ENCODE measurements at places on chromosomes 16 and 17.

GRCh38 chr16:1450218-1450617 is 5.9 kb upstream of the CCDC154 start:
- no peaks in the 10 kb centered on the region for H3K27me3 ChIP-seq
- no peak overlapping the region for H3K27ac ChIP-seq
- H3K36me3 ChIP-seq, result peaks cover 59% of the 10 kb centered on the region
- no peak for DNase-seq

GRCh38 chr17:42629411-42630009 is 20.0 kb downstream of the TUBG1 start:
- H3K27me3 ChIP-seq, result no peaks in the 10 kb centered on the region
- no peak overlapping the region for H3K4me3 ChIP-seq
- H3K4me1 ChIP-seq, result no peaks in the 10 kb centered on the region
- no peak for DNase-seq
- H3K36me3 ChIP-seq, result no peaks in the 10 kb centered on the region

DNA sequence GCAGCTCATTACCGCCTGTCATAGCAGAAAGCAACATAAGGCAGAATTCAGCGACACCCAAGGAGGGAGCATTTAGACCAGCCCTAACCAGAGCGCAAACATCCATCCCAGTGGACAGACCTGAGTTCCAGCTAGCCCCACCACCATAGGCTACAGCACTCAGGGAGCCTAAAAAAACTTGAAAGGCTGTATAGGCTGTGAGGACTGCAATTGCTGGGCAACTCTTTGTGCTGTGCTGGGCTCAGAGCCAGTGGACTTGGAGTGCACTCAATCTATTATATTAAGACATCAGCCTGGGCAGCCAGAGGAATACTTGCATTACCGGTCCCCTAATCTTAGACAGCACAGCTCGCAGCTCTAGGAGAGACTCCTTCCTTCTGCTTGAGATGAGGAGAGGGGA is 207.3 kb downstream of the KIF2B start:
- no peak for DNase-seq
- no peak overlapping the region for H3K27ac ChIP-seq
- no peaks in the 10 kb centered on the region for H3K36me3 ChIP-seq
- H3K4me1 ChIP-seq, result no peaks in the 10 kb centered on the region

- H3K36me3 ChIP-seq, result no peaks in the 10 kb centered on the region
- H3K4me1 ChIP-seq, result no peaks in the 10 kb centered on the region
- no peak for DNase-seq
- H3K4me3 ChIP-seq, result no peak overlapping the region
- no peak overlapping the region for H3K27ac ChIP-seq
- H3K27me3 ChIP-seq, result no peaks in the 10 kb centered on the region
These were observed 11.8 kb downstream of the CLEC10A start for GRCh38 chr17:7068268-7068667.

- no peaks in the 10 kb centered on the region for H3K36me3 ChIP-seq
- no peak for DNase-seq
- peaks cover 8% of the 10 kb centered on the region for H3K27me3 ChIP-seq
- H3K4me1 ChIP-seq, result peaks cover 6% of the 10 kb centered on the region
- H3K27ac ChIP-seq, result no peak overlapping the region
These were observed 2.2 kb upstream of the BICDL2 start for GRCh38 chr16:3038896-3039295.

- DNase-seq, result no peak
- peak overlapping the region; percentile 79 for H3K27ac ChIP-seq
- H3K4me1 ChIP-seq, result no peaks in the 10 kb centered on the region
- H3K36me3 ChIP-seq, result no peaks in the 10 kb centered on the region
- no peak overlapping the region for H3K4me3 ChIP-seq
- H3K27me3 ChIP-seq, result no peaks in the 10 kb centered on the region
These were observed 14.7 kb downstream of the LRRC75A start for GRCh38 chr17:16477255-16477654.

DNA sequence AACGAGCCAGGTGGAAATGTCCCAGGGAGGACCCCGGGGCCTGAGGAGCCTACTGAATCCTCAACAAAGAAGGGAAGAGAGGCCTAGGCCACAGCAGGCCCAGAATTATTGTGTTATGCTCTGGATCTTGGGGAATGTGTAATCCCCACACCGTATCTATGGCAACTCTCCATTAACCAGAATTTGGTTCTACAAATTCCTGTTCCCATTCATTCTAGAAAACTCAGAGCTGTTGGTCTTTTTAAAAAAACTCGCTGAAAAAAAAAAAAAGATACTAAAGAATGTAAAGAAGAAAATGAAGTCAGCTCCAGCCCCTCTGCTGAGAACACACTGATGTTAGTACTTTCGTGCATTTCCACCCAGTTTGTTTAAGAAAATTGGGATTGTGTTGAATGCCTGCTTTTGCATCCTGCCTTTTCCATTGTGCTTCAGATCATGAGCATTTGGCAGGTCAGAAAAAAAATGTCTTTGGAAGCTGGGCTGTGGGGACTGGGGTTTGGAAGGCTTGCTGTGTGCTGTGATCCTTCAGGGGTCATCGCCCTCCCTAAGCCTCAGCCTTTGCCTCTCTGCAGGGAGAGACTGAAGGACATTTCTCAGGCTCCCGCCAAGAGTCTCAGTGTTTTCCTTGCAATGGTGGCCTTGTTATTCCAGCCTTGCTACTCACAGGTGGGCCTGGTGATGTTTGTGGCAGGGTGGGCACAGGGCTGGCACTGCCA is 69.5 kb downstream of the SREBF1 start:
- H3K4me1 ChIP-seq, result no peaks in the 10 kb centered on the region
- no peaks in the 10 kb centered on the region for H3K36me3 ChIP-seq
- no peak for DNase-seq
- H3K27ac ChIP-seq, result no peak overlapping the region
- H3K4me3 ChIP-seq, result no peak overlapping the region

DNA sequence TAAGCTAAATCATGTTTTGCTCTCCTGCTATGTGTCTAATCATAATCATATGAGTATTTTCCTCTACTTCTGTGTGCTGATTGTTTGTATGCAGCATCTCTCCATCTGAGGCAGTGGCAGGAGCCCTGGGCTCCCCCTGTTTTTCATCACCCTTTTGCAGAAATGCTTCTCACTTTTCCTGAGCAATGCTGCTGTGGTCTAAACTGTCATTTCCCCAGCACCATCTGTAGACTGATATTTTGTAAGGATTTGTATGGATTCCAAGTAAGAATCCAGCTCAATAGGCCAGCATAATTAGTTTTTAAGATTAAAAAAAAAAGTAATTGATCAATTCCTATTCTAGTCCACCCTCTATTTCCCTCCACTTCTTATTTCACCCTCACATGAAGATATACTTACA is 257.0 kb upstream of the CPHXL start:
- no peak overlapping the region for H3K27ac ChIP-seq
- no peaks in the 10 kb centered on the region for H3K27me3 ChIP-seq
- H3K4me3 ChIP-seq, result no peak overlapping the region
- no peaks in the 10 kb centered on the region for H3K36me3 ChIP-seq
- no peaks in the 10 kb centered on the region for H3K4me1 ChIP-seq
- no peak for DNase-seq

- no peaks in the 10 kb centered on the region for H3K4me1 ChIP-seq
- no peak for DNase-seq
- no peaks in the 10 kb centered on the region for H3K36me3 ChIP-seq
- no peak overlapping the region for H3K4me3 ChIP-seq
These were observed 36.5 kb upstream of the ADGRG1 start for GRCh38 chr16:57591870-57592485.

- peaks cover 28% of the 10 kb centered on the region for H3K36me3 ChIP-seq
- no peaks in the 10 kb centered on the region for H3K27me3 ChIP-seq
- no peak overlapping the region for H3K27ac ChIP-seq
- DNase-seq, result no peak
These were observed 1.6 kb downstream of the RPL13 start for GRCh38 chr16:89561884-89562599.

DNA sequence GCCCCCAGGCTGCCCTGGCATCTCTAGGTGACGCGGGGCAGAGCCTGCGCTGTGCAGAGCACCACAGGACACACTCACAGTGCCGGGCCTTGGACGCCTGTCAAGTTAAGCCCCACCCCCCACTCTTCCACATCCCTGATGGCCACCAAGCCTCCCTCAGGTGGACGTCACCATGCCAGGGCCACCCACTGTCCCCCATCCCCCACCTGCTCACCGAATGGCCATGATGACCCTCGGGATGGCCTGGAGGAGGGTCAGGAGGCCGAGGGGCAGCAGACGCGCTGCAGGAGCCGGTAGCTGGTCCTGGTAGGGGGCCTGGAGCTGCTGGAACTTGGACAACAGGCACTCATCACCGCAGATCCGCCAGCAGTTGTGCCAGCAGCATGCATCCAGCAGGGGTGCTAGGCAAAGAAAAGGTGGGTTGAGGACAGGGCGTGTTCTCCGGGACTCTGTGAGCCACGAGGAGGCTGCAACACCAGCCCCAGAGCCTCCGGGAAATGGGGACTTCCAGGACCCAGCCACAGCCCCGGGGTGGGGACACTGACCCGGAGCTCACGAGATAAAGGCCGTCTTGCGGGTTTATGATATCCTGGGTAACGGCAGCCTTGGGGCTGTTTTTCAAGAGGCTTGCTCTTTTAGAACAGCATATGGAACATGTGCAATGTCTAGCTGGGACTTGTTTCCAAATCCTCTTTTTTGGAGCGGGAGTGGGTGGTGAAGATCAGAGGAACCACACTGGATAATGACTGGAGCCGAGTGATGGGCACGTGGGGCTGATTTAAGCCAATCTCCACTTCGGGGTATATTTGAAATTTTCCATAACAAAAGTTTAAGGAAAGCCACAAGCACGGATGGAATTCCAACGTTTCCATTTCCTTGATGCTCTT is 11.4 kb downstream of the C16orf95 start:
- no peaks in the 10 kb centered on the region for H3K4me1 ChIP-seq
- no peak overlapping the region for H3K27ac ChIP-seq
- no peaks in the 10 kb centered on the region for H3K36me3 ChIP-seq
- no peak for DNase-seq

DNA sequence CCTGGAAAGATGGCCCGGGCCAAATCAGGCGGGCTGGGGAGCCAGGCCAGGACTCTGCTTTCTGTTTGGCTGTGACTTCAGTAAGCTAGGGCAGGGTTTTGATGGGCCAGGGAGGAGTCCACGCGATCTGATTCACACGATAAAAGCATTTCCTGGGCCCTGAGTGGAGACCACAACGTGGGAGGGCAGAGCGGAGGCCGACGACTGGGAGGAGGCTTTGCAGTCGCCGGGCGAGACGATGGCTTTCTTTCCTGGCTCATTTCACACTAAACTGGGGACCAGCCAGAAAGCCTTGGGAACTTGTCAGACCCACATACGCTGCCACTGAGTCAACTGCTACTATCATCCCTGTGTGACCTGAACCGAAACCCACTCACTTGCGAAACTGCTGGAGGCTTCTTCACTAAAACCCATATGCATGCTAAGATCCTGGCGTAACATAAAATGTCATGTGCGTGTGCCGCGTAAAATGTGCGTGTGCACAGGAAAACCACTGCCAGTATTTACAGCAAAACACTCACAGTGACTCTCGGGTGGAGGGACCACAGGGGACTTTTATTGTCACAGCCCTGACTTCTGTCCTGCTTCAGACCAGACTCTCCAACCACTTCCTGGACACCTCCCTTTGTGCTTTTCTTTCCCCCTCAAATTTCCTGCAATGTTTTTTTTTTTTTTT is 14.2 kb upstream of the RHBDF2 start:
- H3K36me3 ChIP-seq, result no peaks in the 10 kb centered on the region
- H3K27me3 ChIP-seq, result no peaks in the 10 kb centered on the region
- peaks cover 6% of the 10 kb centered on the region for H3K4me1 ChIP-seq
- peak overlapping the region; percentile 77 for H3K27ac ChIP-seq

DNA sequence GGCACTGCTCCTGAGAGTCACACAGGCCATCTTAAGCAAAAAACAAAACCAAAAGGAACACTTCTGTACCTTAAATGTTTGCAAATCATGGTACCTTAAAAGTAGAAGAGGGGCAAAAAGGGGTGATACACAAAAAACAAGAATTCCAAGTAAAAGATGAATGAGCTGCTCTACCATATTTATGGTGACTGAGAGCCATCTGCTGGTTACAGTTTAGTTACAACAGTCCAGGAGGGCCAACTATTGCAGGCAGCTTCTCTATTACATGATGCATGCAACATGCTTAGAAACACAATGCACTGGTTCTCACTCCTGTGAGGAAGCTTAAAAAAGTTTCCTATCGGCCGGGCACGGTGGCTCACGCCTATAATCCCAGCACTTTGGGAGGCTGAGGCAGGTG is 53.5 kb downstream of the STX8 start:
- H3K4me1 ChIP-seq, result no peaks in the 10 kb centered on the region
- no peaks in the 10 kb centered on the region for H3K36me3 ChIP-seq
- DNase-seq, result no peak
- no peak overlapping the region for H3K4me3 ChIP-seq
- H3K27ac ChIP-seq, result no peak overlapping the region
- H3K27me3 ChIP-seq, result no peaks in the 10 kb centered on the region

- H3K27me3 ChIP-seq, result no peaks in the 10 kb centered on the region
- H3K36me3 ChIP-seq, result no peaks in the 10 kb centered on the region
- H3K4me1 ChIP-seq, result peaks cover 18% of the 10 kb centered on the region
- DNase-seq, result no peak
- H3K27ac ChIP-seq, result no peak overlapping the region
- H3K4me3 ChIP-seq, result peak overlapping the region; percentile 73
These were observed 2.4 kb downstream of the GJD3 start for GRCh38 chr17:40361925-40362695.

- no peak overlapping the region for H3K4me3 ChIP-seq
- no peaks in the 10 kb centered on the region for H3K27me3 ChIP-seq
- H3K36me3 ChIP-seq, result no peaks in the 10 kb centered on the region
- no peaks in the 10 kb centered on the region for H3K4me1 ChIP-seq
These were observed 40.9 kb downstream of the TMEM235 start for GRCh38 chr17:78272181-78272913.

GRCh38 chr17:34241062-34241461 is 14.0 kb upstream of the CCL2 start:
- H3K4me1 ChIP-seq, result peaks cover 16% of the 10 kb centered on the region
- H3K27me3 ChIP-seq, result no peaks in the 10 kb centered on the region
- no peaks in the 10 kb centered on the region for H3K36me3 ChIP-seq
- no peak overlapping the region for H3K4me3 ChIP-seq
- DNase-seq, result no peak

DNA sequence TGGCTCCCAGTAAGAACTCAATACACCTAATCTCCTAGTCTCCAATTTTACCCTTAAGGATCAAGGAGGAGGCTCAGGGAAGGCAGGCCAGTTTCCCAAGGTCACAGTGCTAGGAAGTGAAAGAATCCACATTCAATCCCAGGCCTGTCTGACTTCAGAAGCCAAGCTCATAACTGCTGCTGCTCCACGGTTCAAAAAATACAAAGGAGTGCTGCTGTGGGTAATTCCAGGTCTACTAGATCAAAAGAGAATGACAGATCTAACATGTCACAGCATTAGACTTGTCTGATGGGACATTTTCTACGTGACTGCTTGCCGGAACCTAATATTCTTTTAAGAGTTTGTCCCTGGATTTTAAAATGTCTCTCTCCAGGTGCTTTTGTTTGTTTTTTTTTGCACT is 48.8 kb upstream of the IRX6 start:
- no peaks in the 10 kb centered on the region for H3K4me1 ChIP-seq
- no peak overlapping the region for H3K27ac ChIP-seq
- DNase-seq, result no peak
- H3K36me3 ChIP-seq, result no peaks in the 10 kb centered on the region
- no peaks in the 10 kb centered on the region for H3K27me3 ChIP-seq

GRCh38 chr17:36722903-36723263 is 121.5 kb downstream of the MRM1 start:
- H3K27ac ChIP-seq, result no peak overlapping the region
- H3K4me3 ChIP-seq, result no peak overlapping the region
- no peaks in the 10 kb centered on the region for H3K27me3 ChIP-seq
- H3K36me3 ChIP-seq, result no peaks in the 10 kb centered on the region
- peaks cover 3% of the 10 kb centered on the region for H3K4me1 ChIP-seq

GRCh38 chr17:57892820-57893595 is 43.2 kb upstream of the MRPS23 start:
- H3K27me3 ChIP-seq, result no peaks in the 10 kb centered on the region
- H3K36me3 ChIP-seq, result no peaks in the 10 kb centered on the region
- DNase-seq, result peak; percentile 92
- H3K4me1 ChIP-seq, result peaks cover 47% of the 10 kb centered on the region

Data from thoracic aorta (tissue), 2 donors.